Pancreas (tissue), 10 donors: ENCODE measurements at places on chromosomes 4 and X. TPM values are rescaled to one million over a fixed set of nuclear protein-coding genes. Genes with fewer than 3 reads are reported as not detected.

DNA sequence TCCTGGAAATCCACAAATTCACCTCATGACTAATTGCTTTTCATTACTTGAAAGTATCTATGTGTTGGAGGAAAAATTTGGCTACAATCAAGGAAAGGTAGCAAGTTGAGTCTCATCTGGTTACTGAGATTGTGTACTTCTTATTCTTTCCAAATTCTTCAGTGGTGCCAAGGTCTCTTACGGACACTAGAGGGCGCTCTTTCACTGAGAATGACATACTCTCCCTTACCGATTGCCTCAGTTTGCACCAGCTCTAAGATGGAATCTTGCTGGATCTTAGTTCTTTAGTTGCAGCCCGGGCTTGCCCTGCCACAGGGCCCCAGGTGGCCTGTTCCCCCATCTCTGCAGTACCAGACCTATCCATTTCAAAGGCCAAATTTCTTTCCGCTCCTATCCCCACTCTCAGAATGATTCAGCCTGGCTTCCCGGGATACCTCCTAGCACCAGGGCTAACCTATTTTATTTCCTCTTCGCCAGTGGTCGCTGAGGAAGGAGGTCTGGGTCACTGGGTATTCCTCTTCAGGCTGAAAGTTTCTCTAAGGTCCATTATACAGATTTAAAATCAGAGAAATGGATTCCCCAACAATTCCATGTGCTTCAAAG is 24.6 kb upstream of the GPR50 start:
- no peak for DNase-seq

The GRIA2 gene
- total RNA-seq = 0.69 TPM

GRCh38 chrX:24153178-24153795 is 3.8 kb downstream of the ZFX start:
- no peak for DNase-seq

- DNase-seq = no peak
Measured at GRCh38 chr4:168501407-168501806, 4.6 kb downstream of the PALLD start.

The CCDC120 gene
- 6.9 TPM for total RNA-seq

- no peak for DNase-seq
Measured at GRCh38 chr4:99754756-99755155, 61.9 kb upstream of the DAPP1 start.
